NCI-H2081 (cell line): ENCODE measurements at places on chromosomes 3 and 15.

DNA sequence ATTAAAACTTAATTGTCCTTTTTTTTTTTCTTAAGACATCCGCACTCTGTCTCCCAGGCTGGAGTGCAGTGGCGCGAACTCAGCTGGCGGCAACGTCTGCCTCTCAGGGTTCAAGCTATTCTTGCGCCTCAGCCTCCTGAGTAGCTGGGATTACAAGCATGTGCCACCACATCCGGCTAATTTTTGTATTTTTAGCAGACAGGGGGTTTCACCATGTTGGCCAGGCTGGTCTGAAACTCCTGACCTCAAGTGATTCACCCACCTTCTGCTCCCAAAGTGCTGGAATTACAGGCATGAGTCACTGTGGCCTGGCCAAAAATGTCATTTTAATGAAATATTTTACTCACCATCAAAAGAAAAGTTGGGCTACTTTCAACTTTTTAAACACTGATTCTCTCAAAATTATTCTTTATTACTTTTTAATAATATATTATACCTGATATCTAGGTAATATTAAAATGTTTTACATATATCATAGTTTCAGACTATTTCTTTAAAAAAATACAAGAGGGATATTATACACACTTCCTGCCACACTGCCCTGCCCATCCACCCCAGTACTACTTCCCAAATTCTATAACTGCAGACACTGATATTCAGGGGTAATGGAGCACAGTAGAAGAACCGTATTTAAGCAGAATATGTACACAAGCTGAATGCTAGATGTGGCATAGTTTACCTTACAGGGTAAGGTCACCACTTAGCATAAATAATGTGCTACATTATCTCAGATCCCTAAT is 723.9 kb upstream of the ZNF385D start:
- no peak for DNase-seq

GRCh38 chr3:170107941-170108340 is 70.1 kb downstream of the GPR160 start:
- DNase-seq: no peak

DNA sequence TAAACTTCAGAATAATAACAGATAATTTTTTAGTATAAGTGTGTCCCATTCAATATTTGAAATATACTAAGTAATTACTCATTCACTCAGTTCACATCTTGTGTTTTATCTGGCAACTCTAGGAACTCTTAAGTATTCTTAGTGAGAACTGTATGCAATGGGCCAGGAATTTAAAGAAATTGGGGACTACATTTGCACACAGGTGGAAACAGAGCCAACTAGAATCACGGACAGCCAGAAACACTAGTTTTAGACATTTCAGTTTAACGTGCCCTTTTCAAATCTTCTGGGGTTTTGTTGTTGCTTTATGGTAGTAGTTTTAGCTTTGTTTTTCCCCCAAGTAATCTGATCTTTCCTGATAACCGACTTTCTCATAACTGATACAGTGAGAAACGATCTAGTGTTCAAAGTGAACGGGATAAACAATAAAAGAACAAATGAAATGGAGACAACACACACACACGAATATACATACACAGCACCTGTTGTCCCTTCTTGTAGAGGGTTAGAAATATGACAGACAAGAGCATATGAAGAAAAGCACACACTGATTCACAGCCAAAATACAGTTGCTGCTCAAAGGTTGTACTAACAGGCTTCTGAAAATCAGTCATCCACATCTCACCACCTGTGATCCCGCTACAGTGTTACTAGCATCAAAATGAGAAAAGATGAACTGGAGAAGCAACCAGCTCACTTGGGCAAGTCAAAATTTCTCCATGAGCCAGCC is 167.0 kb downstream of the FMN1 start:
- no peak for DNase-seq

GRCh38 chr3:7322957-7323669 is 462.2 kb downstream of the GRM7 start:
- no peak for DNase-seq

DNA sequence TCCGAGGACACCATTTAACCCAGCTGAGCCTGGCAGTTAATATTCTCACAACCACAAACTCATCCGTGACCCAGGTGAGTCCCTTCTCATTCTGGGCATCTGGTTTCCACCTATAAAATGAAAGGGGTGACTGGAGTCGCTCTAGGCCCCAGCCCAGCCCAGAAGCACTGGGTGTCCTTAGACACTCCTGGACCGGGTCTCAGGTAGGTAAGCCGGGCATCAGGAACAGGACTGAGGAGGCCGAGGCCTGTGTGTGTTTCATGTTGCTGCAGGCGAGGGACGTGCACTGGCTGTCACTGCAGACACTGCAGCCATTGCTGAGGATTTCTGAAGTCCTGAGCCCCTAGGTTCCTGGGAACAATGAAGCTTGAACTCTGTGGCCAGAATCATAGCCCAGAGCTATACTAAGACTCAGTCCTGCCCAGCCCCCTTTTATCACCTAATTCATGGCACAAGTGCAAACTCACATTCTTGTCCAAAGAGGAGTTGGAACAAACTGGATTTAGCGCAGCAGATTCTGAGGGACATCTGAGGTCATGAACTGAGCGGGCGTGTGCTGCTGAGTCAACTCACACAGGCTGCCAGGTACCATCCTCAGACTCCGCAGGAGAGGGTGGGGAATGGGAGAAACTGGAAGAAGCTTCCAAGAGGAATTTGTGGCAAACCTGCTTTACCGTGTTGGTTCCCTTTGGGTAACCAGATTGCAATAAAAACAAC is 184.9 kb downstream of the FAM43A start:
- DNase-seq: peak; percentile 15

DNA sequence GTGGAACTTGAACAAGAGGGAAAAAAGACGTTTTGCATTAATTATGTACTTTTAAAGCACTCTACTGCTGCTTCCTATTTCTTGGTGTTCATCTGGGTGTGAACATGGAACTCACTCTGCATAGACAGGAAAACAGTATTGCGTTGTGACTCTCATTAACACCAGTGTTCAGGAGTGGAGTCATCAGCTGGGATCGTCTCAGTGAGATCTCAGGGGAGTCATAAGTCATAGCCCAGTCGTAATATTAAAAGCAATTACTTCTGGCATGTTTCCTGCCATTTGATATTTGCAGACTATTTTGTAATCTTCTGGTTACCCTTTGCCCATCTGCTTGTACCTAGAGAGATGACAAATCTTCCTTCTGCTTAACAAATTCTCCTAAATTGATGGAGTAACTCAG is 462.0 kb upstream of the ATP11B start:
- DNase-seq: no peak

DNA sequence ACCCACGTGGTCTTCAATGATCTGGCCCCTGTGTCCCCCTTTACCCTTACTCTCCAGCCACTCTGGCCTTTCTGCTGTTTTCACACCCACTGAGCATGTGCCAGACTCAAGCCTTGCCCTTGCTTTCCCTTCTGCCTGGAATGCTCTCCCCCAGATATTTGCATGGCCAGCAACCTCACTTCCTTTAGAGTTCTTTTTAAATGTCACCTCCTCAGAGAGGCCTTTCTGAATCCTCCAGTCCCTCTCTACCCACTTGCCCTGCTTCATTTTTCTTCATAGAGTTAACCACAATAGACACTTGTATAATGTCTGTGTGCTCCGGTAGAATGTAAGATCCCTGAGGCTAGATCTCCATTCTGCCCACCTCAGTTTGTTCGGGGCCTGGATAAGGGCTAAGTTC is 39.4 kb upstream of the TIPARP start:
- DNase-seq: no peak

DNA sequence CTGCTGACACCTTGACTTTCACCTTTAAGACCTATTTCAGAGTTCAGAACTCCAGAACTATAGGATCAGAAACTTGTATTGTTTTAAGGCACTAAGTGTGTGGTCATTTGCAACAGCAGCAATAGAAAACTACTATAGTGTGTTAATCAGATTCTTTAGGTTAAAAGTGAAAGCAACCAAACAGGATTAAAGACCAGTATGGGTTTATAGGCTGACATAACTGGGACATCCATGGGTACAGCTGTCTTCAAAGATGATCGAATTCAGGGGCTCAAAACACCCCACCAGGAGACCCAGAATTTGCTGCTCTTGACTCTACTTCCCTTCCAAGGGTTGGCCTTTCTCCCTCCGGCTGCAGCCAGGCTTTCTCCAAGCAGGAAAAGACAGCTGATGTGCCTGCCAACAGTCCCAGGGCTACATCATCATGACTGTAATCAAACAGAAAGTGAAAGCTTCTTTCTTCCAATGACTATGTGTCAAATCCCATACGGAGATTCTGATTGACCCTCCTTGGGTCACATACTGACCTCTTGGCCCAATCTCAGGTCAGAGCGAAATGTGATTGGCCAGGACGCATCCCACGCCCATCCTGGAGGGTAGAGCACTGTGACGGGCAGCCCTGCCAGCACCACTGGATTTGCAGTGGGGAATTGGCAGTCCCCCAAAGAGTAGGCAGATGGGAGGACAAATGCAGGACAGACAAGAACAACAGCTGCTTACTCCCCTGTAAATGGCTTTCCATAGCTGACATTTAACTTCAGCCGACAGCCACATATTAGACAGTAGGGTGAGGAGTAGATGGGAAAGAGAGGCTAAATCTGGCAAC is 51.4 kb upstream of the RNF7 start:
- DNase-seq: no peak

DNA sequence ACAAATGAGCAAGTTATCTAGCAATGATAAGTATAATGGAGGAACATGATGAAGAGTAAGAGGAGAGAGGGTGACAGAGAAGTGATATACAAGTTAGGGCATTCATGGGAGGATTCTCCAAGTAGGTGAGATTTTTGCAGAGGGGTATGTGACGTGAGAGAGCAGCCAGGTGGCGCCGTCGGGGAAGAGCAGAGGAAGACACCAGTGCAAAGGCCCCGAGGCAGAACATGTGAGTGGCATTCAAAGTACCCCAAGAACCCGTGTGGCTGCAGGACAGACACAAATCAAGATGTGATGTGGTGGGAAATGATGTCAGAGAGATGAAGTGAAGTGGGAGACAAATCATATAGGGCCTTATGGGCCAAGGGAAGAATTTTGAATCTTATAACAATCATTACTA is 81.8 kb upstream of the GRM7 start:
- DNase-seq: no peak

GRCh38 chr3:99884484-99884883 is 66.8 kb downstream of the CMSS1 start:
- DNase-seq: no peak

- DNase-seq: no peak
Observed at GRCh38 chr3:48826451-48826850, 21.2 kb downstream of the PRKAR2A start.

- no peak for DNase-seq
Observed at GRCh38 chr15:92163641-92164040, 230.0 kb upstream of the ST8SIA2 start.

GRCh38 chr3:16809482-16809881 is 75.3 kb upstream of the PLCL2 start:
- DNase-seq: no peak

DNA sequence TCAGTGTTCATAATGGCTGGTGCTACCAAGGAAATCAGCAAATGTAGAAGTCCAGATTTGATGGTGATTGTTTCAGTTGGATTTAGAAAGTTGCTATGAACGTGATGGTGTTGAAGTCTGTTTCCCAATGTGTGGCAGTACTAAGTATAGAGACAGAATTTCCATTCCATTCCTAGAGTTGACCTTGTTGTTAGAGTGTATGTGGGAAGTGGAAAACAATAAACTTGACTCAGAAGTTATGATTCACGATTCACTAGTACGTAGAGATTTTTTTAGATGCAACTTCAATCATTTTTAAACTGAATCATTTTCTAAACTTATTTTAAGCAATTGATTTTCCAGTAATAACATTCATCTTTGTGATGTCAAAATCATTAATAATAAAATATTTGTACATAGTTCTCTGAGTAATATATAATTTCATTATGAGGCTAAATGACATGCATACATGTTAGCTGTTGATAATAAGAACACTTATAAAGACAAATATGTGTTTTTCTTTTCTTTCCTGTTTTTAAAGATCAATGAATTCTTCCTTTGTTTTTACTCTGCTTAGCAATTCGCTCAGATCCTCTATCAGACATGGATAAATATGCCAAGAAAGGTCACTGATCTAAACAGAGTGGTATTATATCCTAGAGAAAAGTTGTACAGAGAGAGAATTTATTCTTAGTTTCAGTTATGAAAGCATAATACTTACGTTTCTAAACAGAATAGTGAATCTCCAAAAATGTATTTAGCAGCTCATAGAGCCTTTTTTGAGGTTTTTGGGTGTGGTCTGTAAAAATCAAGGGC is 108.8 kb upstream of the GPR149 start:
- no peak for DNase-seq

DNA sequence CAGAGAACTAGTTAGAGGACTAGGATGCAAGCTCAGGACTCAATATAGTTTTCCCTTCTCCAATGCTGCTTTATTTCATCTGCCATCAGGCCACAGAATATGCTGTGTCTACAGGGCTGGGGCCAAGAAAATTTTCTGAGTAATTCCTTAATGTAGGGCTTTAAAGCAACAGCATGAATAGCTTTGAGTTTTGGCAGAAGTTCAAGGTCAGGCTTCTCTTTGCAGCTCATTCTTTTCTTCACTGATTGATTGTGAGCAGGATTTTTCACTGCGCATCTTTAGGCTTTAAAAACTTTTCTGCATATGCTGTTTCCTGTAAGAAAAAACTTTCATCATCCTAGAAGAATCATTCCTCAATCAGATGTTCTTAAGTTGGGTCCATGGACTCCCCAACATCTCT is 4.6 kb downstream of the TMEM108 start:
- DNase-seq: no peak

- no peak for DNase-seq
Observed at GRCh38 chr3:188712248-188712924, 459.4 kb upstream of the TPRG1 start.

DNA sequence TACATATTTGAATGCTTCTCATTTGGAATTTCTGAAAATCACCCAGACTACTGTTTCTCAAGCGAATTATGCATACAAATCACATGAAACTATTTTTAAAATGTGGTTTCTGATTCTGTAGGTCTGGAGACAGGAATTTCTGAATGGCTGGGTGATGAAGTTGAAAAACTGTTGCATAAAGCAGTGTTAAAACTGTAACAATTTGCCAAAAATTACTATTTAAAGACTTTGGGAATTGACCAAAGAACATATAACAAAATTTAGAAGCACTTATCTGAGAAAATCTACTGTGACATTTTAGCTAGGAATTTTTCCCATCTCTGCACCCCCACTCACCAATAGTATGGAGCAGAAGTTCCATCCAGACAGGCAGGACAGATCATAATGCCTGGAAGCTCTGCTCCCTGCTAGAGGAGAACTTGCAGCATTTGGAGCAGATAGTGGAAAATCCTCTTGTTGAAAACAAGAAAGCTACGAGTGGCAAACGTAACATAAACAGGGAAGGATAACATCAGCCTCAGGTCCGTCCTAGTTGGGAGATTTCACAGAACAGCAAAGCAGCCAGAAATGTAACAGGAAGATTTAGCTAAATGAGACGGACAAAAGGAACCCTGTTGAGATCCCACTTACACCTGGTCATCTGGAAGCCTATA is 132.3 kb upstream of the MCTP2 start:
- DNase-seq: no peak
